ENCODE measurements at places on chromosomes 12 and 14.

DNA sequence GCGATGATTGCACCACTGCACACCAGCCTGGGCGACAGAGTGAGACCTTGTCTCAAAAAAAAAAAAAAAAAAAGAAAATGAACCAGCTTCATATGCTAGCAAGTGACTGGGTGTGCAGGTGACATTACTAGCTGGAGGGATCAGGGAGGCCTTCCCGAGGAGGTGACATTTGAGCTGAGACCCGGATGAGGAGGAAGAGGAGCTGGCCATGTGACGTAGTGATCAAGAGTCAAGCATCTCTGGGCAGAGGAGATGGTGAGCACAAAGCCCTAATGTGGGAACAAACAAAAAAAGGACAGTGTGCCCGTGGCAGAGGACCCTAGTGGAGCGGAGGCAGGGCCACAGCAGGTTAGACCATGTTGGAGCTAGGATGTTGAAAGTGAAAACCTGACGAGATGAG is 3.5 kb upstream of the PTPN6 start:
- no peak for DNase-seq

- DNase-seq, result no peak
Observed at GRCh38 chr12:31322801-31323207, 3.1 kb downstream of the SINHCAF start.

DNA sequence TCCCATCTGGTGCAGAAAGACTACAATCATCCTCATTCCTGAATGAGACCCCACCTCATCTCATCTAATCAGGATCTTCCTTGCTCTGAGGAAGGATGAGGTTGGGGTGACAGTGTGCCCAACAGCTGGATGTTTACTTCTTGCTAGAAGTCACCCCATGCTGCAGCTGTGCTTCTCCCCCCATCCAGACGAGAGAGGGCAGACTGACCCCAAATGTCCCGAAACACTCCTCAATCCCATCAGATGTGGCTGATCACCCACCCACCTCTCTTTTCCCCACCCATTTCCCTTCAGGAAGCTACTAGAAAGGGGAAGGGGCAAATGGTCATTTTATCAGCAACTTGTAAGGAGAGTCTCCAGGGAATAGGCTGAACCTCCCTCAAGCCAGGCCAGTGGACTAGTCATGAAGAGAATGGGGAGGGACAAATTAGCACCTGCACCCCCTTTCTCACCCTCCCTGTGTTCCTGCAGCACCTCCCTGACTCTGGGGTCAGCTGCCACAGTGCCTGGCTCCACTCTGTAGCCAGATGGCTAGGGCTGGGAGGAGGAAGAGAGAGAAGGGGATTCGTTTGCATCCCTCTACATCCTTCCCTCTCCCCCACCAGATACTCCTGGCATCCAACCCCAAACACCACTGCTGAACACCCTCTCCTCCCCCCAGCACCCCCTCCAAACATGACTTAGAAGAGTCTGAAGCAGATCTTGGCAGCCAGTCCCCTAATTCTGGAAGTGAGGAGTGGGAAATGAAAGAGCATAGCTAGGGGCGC is 2.8 kb upstream of the BAZ2A start:
- DNase-seq, result no peak

DNA sequence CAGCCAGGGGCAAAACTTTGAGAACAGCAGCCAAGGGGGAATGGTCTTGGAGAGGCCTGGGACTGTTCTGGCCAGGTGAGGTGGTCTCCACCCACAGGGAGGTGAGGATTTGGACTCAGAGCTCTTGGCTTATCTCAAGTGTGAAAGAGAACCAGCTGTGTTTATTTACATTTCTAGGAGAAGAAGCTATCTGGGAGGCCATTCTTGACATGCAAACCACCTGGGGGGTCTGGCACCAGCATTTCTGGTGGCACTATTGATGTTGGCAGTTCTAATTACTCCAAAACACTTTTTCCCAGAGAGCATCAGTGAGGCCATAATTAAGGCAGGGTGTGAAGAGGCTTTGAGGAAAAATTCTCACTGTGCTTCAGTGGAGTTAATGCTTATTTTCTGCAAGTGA is 95.1 kb downstream of the CAND1 start:
- DNase-seq, result no peak

- no peak for DNase-seq
Observed at GRCh38 chr12:24918596-24918995, 30.3 kb downstream of the BCAT1 start.

- no peak for DNase-seq
Observed at GRCh38 chr12:25787701-25788100, 170.8 kb upstream of the RASSF8 start.

DNA sequence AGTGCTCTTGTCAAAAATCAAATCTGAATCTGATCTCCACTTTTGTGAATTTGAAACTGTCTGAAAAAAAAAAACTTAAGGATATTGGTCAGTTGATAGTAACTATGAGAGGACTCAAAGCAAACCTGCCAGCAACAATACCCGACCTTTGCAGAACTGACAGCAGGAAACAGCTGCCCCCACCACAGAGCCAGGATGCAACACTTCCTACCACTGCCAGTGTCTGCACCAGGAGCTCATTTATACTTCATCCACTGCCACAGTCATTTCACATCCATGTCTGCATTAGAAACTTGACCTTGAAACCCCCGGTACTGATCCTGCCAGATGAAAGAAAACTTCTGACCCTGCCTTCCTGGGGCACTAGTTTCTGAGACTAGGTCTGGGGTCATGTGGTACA is 27.4 kb upstream of the RXYLT1 start:
- no peak for DNase-seq

Measured in cerebellar nuclear complex (tissue), 1 donor.